ENCODE measurements at places on chromosomes 3 and 15. TPM values are rescaled to one million over a fixed set of nuclear protein-coding genes. Genes with fewer than 3 reads are reported as not detected.

Gene SERPINI2
- total RNA-seq = 2.8 TPM

Gene GABRR3
- total RNA-seq = not detected

Gene MUC20
- total RNA-seq = 104 TPM

Gene TARS3
- 21.2 TPM for total RNA-seq

Gene MAP6D1
- 9.9 TPM for total RNA-seq

Gene ZNF501
- total RNA-seq = 1.0 TPM

Gene TMIE
- not detected for total RNA-seq

Gene ZNF860
- not detected for total RNA-seq

Gene TEX264
- 83.8 TPM for total RNA-seq

Gene POTEB
- not detected for total RNA-seq

Gene TEX9
- total RNA-seq = 22.2 TPM

Gene RYR3
- 3.3 TPM for total RNA-seq

Gene MAGEF1
- total RNA-seq = 12.4 TPM

Gene EIF2A
- total RNA-seq = 118 TPM

Gene PBRM1
- 68.1 TPM for total RNA-seq

Gene RLBP1
- not detected for total RNA-seq

GRCh38 chr15:77225088-77225487 lies 154.2 kb upstream of the TSPAN3 start:
- no peak for DNase-seq

DNA sequence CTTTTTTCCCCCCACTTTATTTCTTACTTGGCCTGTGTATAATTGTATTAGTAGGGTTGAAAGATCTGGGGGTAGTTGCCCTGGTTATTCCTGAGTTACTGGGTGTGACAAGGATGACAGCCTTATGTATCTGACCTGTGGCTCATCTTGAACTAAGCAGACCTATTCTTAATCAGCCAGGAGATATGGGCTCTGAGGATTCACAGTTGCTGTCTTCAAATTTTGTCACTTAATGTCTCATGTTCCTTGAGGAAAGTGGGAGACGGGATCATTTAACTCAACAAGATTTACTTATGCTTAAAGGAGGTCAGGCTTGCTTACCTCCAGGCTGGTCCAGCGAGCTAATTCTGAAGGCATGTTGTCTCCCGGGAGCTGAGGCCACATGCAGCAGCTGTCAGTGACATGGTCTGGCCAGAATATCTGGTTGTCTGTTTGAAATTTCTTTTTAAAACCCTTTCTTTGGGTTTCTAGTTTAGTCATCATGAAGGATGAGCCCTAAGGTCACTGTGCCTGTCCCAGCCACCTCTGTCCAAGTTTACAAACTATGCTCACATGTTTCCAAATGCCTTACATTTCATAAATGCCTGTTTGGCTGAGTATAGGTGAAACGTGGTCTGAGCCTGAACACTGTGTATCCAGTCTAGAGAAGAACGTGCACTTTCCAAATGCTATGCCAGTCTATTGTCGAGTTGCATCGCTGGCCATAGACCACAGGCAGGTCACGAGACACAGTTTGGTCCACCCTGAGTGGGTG lies 26.8 kb downstream of the LRTM1 start:
- DNase-seq = no peak

GRCh38 chr3:186185194-186185787 lies 76.4 kb upstream of the ETV5 start:
- no peak for DNase-seq

DNA sequence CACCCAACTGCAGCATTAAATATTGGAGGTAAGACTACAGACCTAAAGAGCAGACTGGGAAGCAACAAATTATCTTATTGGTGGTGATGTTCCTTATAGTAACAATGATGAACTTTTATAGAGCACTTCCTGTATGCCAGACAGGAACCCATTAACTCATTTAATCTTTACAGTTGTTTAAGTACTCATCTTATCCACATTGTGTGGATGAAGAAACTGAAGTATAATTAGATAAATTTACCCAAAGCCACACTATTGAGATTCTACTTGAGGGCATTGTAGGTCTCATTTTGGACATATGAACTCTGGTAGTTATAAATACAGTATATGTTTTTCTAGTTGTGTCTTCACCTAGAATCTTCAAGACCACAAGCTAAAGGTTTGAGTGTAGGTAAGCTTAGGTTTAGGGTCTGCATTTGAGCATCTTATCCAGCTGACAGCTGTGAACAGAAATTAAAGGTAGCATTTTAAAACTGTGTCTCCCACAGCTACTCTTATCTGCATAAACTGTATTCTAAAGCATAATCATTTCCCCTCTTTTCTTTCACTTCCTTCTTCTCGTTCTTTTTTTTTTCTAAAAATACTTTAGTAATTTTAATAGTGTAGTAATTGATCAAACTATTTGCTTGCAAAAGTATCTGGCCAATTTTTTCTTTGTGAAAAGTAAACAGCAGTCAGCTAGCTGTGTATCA lies 138.2 kb downstream of the UBE2E2 start:
- no peak for DNase-seq

- no peak for DNase-seq
These were observed 63.1 kb downstream of the POLQ start for GRCh38 chr3:121482660-121483059.

- peak; percentile 85 for DNase-seq
These were observed 19.0 kb downstream of the STOML1 start for GRCh38 chr15:73972984-73973682.

DNA sequence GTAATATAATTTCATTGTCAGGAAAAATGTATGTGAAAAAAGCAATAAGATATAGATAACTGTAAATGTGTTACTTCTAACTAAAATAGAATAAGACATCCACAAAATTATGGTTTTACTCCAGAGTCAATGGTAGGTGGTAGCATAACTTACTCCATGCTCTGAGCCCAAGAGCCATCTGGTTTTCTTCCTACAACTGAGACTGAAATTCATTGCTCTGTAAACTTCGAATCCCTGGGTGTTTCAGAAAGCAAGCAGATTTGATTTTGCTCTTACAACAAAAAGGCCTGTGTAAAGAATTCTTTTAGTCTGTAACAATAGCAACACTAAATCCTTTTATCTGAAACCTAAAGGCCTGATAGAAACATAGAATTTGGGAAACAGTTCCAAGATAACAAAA lies 805.9 kb downstream of the AGBL1 start:
- DNase-seq = no peak

DNA sequence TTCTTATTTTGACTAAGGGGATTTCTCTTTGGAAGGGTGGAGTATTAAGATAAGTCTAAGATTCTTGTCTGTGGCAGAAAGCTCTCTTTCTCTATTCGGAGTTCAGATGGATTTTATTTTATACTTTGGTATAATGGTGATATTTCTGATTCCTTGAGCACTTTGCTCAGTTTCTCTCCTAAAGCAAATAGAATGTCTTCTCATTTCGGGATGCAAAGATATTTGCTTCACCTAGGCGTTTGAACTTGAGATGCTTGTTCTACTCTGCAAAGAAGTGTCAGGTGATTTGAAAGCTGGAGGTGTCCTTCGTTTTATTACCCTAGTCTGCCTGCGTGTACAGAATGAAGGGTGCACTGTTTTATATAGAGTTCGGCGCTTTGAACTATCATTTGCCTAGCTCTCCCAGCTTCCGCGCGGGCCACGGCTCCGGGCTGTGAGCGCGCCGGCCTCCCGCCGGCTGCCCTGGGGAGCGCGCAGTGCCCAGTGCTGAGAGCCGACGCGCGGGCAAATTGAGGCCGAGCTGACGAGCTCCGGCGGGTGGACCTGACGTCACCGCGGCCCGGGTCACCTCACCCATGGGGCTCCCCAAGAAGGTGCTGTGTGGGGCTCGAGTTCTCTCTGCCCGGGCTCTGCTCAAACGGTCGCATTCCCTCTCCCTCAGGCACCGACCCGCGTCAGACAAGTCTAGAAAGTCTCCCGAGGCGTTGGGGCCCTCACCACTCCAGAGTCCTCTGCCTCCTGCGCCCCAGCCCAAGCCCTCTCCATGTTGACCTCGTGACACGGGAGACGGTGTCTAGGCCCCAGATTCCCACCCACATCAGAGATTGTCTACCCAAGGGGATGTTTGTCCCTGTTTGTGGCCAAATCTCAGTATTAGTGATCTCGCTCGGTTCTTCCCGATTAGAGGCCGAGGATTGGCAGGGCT lies 7.5 kb downstream of the SOX2 start:
- no peak for DNase-seq

DNA sequence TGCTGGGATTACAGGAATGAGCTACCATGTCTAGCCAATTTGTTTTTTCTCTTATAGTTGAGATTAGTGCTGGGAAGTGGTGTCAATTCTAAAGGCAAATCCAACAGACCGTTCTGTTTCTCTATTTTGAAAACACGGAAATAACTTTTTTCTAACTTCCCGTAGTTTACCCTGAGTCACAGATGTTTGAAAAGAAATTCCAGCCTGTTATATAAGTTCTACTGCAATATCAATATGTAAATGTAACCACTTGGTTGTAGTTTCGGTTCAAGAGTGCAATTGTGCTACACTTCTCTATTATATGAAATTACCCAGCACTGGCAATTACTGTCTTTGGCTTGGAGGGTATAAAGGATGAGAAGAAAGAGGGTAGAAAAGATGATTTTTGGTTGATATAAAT lies 22.3 kb upstream of the GNB4 start:
- no peak for DNase-seq

DNA sequence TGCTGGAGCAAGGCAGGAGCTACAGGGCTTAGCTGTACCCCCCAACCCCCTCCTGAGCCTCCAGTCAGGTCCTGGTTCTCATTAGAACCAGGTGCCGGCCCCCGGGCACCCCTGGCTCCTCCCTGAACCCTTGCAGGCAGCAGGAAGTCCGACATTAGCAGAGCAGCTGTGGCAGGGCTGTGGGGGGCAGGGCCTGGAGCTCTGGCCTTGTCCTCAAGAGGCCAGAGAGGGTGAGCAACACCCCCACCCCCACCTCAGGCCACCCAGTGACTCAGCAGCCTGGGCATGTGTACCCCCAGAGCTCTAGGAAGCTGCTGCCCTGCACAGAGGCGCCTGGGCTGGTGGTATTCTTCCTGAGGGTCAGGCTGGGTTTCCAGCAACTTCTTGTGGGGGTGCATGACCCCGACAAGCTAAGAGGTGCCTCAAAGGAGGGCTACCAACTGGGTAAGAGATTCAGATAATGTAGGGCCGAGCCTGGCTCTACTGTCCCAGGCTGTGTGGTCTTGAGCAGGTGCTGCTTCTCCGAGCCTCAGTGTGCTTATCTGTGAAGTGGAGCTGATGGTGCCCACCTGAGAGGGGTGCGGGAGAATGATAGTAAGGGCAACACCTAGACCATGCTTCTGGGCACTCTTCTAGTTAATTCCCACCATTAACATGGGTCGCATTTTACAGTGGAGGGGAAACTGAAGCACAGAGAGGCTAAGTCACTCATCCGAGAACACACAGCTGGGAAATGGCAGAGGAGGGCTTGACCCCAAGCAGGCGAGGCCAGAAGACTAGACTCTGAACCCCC lies 16.0 kb downstream of the H1-8 start:
- no peak for DNase-seq

DNA sequence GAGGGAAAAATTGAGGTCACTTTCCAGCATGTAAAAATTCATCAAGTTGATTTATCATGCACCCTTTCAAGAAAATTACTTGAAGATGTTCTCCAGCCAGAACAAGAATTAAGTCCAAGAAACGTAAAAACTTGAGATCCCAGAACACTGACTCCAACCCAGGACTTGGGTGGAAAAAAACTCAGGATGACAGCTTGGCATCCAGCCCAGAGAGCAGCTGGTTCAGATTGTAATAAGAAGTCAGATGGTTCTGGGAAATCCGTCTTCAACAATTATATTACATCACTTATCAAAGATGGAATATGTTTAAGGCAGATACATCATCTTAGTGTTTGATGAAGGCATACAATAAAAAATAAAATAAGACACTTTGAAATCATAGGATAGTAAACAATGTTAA lies 23.0 kb upstream of the DNAJC13 start:
- no peak for DNase-seq

DNA sequence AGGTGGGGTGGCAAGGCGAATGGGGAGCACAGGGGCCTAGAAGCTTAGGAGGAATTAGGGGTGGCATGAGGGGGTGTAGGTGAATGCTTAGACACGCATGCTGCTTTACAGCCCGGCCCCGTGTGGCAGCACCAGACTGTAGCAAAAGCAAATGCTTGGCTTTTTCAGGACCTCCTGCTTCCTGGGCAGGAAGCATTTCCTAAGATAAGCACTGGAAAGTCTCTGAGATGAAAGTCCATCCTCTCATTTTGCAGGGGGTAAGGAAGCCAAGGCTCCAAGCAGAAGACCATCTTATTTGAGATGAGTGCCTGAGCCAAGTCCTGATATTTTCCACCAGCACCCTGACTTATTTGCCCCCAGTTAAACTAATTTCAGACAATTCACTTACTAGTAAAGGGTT lies 12.9 kb downstream of the SSUH2 start:
- no peak for DNase-seq

GRCh38 chr3:23816721-23817120 lies 11.0 kb downstream of the UBE2E1 start:
- no peak for DNase-seq

- DNase-seq = no peak
These were observed 28.9 kb downstream of the SEC22C start for GRCh38 chr3:42552830-42553229.

GRCh38 chr3:177713928-177714900 lies 516.9 kb upstream of the TBL1XR1 start:
- DNase-seq = no peak

DNA sequence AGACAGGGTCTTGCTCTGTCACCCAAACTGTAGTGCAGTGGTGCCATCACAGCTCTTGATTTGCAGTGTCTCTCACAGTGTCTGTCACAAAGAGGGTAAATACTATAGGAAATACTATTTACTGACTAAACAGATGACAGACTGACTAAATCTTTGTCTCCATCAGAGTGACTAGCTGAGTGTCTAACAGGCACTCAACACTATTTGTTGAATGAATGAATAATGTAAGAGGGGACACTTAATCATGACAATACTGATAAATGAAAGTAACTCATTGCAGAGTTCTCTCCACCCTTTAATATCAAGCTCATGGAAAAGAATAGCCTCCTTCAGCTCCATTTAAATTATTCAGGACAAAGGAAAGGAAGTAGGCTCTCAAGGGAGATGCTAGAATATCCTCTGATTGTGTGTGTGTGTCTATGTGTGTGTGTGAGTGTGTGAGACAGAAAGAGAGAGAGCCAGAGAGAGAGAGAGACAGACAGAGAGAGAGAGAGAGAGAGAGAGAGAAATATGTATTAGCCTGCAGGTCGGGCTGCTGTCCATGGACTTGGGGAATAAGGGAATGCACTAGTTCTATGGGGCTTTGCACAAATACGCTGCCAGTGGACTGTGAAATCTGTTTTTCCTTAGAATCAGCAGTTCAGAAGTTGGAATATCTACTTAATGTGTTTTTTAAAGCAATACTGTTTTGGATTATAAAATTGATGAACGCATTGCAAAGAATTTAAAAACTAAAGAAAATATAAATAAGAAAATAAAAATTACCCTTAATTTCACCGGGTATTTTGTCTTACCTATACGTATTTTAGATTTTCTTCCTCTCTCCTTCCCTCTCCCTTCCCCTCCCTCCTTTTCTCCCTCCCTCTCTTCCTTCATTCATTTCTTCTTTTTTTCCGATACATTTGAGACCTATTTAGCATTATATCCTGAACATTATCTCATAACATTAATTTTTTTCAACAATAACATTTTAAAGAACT lies 132.9 kb upstream of the LRIG1 start:
- DNase-seq = no peak

- no peak for DNase-seq
These were observed 111.4 kb upstream of the TOPAZ1 start for GRCh38 chr3:44130249-44130648.

GRCh38 chr3:185318141-185318540 lies 44.8 kb upstream of the MAP3K13 start:
- DNase-seq = no peak

Measured in Peyer's patch (tissue), 4 donors.